ENCODE measurements at places on chromosomes 1 and 21.

DNA sequence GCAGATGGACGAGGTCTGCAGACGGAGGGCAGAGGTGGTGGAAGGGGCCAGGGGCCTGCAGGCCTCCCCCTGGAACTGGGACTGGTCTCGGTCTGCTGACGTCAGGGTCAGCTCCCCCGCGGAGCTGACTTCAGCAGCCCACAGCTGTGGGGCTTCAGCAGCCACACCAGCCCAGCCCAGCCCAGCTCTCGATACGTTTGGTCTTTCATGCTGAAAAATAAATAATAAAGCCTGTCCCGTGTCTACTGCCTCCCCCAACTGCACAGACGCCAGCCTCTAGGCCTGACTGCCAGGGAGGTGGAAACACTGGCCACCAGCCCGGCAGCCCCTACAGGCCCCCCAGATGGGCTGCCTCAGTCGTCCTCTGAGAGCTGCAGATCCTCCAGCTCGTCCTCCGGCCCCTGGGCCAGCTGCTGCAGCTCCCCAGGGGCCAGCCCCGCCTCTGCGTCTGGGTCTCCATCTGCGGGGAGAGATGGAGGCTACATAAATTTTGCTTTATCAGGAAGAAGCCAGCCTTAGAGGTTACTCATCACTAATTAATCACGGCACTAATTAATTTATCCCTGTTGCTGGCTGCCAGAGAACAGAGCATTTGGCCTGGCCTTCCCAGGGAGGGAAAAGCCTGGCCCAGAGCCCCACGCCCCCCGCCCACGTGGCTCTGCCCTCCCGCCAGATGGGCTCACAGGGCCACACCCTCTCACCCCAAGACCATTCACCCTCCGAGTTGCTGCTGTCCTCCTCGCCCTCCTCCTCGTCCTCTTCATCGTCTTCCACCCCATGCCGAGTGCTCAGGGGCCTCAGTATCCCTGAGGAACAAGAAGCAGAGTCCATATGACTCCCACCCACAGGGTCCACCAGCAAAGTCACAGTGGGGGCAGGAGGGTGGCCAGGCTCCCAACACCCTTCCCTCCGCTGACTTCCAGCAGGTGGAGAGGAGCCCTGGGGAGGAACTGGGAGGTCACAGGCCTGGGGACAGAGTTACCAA is 14.4 kb downstream of the NOC2L start:
- peaks cover 17% of the 10 kb centered on the region for H3K27me3 ChIP-seq
- H3K27ac ChIP-seq = no peak overlapping the region
- H3K36me3 ChIP-seq = peaks cover 59% of the 10 kb centered on the region
- H3K4me3 ChIP-seq = no peak overlapping the region

DNA sequence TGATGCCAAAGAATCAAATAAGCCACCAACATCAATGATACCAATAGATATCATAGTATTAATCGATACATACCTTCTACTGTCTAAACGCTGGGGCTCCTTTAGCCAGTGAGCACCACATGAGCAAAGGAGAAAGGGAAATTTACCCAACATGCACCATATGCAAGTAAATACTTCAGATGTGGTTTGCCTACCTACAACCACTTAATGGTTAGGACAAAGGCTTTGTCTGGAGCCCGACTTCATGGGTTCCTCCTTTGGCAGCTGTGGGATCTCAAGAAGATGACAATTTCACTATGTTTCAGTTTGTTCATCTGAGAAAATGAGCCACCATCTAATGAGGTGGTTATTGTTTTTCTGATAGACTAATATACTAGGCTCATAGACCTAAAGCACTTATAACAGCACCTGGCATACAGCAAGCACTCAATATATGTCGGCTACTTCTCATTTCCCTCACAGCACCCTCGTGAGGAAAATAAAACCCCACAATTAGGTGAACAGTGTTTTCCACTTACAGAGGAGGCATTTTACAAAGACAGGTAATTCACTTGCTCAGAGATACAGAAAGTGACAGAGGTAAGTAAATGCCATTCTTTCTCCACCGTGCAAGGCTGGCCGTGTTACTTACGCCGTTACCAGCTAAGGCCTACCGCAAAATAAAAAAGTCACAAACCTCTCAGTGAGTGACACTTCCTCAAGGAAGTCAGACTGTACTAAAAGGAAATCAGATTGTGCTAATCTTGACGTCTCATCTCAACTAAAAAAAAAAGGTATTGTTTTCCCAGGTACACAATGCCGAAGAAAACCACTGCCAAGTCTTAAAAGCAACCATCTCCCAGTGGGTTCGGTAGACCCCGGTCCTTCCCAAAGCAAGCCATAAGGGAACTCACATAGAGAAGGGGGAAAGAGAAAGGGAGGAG is 1.6 kb downstream of the TTC13 start:
- H3K4me1 ChIP-seq = peaks cover 49% of the 10 kb centered on the region
- peaks cover 40% of the 10 kb centered on the region for H3K36me3 ChIP-seq
- H3K27me3 ChIP-seq = no peaks in the 10 kb centered on the region
- DNase-seq = no peak

- H3K4me3 ChIP-seq = no peak overlapping the region
- no peak for DNase-seq
- peaks cover 37% of the 10 kb centered on the region for H3K4me1 ChIP-seq
- no peaks in the 10 kb centered on the region for H3K27me3 ChIP-seq
Observed at GRCh38 chr1:207393610-207394009, 60.5 kb upstream of the CR2 start.

DNA sequence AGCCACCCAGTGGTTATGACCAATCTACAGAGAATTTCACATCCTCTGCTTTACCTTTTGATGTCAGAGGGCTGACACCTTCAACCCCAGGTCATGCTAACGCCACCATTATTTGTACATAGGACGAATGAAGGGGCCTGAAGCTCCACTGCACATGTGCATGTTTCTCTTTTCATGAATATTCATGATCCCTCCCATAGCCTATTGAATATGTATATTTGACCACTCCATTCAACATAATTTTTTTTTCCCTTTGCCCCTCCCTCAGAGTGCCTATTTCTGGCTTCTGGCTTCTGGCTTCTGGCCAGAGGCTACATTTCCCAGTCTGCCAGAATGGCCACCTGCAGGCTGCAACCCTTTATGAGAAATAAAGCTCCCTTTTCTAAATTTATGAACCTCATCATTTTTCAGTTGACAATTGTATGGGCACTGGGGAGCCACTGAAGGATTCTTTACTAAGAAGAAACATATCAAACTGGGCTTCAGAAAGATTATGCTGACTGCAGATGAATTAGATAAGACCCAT is 406.7 kb downstream of the SIPA1L2 start:
- H3K4me3 ChIP-seq = no peak overlapping the region
- no peak overlapping the region for H3K27ac ChIP-seq
- DNase-seq = no peak
- H3K27me3 ChIP-seq = no peaks in the 10 kb centered on the region
- no peaks in the 10 kb centered on the region for H3K36me3 ChIP-seq

DNA sequence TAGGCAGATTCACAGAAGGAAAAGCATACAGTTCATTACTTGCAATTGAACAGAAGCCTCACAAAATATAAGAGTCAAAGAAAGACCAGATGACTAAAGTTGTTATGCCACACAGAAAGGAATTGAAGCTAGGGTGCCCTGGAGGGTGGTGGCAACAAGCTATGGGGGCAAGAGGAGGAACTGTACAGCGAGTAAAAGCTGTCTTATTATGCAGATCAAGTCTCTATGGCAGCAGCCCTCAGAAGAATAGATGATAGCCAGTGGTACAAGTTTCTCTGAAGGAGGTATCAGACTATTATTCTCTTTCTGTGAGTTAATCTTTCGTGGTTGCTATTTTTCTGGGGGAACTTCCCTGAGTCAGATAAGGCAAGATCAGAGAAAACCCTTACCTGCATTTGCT is 72.2 kb downstream of the C21orf91 start:
- peaks cover 18% of the 10 kb centered on the region for H3K4me1 ChIP-seq
- H3K27me3 ChIP-seq = no peaks in the 10 kb centered on the region
- peak overlapping the region; percentile 52 for H3K27ac ChIP-seq
- no peak for DNase-seq
- peaks cover 2% of the 10 kb centered on the region for H3K36me3 ChIP-seq

- DNase-seq = no peak
- no peak overlapping the region for H3K4me3 ChIP-seq
- H3K36me3 ChIP-seq = no peaks in the 10 kb centered on the region
- H3K27ac ChIP-seq = peak overlapping the region; percentile 24
- peaks cover 13% of the 10 kb centered on the region for H3K27me3 ChIP-seq
Observed at GRCh38 chr21:29245104-29245643, 53.5 kb upstream of the BACH1 start.

- no peak overlapping the region for H3K4me3 ChIP-seq
- H3K27ac ChIP-seq = no peak overlapping the region
- H3K36me3 ChIP-seq = no peaks in the 10 kb centered on the region
- H3K27me3 ChIP-seq = peaks cover 38% of the 10 kb centered on the region
Observed at GRCh38 chr1:170964506-170964905, 29.2 kb downstream of the MROH9 start.

- DNase-seq = peak; percentile 50
- peak overlapping the region; percentile 38 for H3K27ac ChIP-seq
- no peak overlapping the region for H3K4me3 ChIP-seq
- no peaks in the 10 kb centered on the region for H3K27me3 ChIP-seq
- peaks cover 64% of the 10 kb centered on the region for H3K4me1 ChIP-seq
Observed at GRCh38 chr1:223230161-223230881, 87.3 kb upstream of the TLR5 start.

- DNase-seq = peak; percentile 92
- peak within 1 kb of the TSS; percentile 96 for H3K4me3 ChIP-seq
- peaks cover 3% of the 10 kb centered on the region for H3K27me3 ChIP-seq
- H3K4me1 ChIP-seq = peaks cover 42% of the 10 kb centered on the region
- peak within 1 kb of the TSS; percentile 99 for H3K27ac ChIP-seq
Observed at GRCh38 chr1:223845810-223846682, at the start of gene TP53BP2. TP53BP2 (minus strand) TSS chr1:223845947; CDS start chr1:223845680, 267 bp downstream.

DNA sequence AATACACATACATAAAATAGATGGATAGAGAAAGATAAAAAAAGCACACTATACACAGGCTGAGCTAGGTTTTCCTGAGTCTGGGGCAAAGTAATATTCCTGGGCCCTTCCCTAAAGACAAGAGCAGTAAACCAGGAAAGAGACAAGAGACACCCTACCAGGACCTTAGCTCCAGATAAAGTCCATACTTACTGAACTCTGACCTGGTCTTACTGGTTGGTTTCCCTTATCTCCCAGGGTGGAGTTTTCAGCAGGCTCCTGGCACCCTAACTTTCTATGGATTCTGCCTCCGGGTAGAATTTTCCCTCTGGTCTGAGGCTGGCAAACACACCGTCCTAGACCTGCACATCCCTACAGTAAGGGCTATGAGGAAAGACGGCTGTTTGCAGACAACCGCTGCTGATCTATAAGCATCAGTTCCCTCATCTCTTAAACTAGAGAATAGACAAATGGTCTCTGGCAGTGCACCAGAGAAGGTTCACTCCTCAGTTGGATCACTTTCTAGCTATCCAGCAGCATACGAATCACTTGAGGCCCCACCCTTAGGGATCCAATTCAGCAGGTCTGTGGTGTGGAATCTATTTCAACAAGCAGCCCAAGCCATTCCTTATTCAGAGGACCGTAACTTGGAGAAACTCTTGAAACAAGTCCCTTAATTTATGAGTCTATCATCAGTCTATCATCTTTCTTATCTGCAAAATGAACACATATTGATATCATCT is 52.0 kb downstream of the ARHGEF11 start:
- no peak overlapping the region for H3K27ac ChIP-seq
- DNase-seq = no peak
- no peak overlapping the region for H3K4me3 ChIP-seq
- H3K4me1 ChIP-seq = no peaks in the 10 kb centered on the region
- H3K36me3 ChIP-seq = no peaks in the 10 kb centered on the region

GRCh38 chr1:108878678-108879077 is 1.9 kb downstream of the GPSM2 start:
- peaks cover 11% of the 10 kb centered on the region for H3K27me3 ChIP-seq
- H3K27ac ChIP-seq = no peak overlapping the region
- H3K36me3 ChIP-seq = peaks cover 2% of the 10 kb centered on the region

DNA sequence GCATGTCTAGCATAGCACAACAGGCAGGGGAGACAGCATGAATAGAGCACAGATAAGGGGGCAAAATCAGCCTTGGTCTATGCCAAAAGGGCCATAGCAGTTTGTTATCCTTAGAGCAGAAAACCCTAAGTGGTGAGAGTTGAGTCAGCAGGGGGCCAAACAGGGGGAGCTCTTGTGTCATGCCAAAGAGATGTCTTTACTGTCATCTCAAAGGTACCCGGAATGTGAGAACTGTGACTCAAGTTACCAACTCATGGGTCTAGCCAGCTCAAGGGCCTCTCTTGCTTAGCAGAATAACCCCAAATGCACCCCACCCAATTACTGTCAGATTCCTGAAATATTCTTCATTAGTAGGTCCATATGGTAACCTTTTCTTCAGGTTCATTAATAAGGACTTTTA is 45.9 kb upstream of the NRDC start:
- H3K4me1 ChIP-seq = peaks cover 4% of the 10 kb centered on the region
- H3K27me3 ChIP-seq = peaks cover 12% of the 10 kb centered on the region
- H3K27ac ChIP-seq = no peak overlapping the region
- no peak overlapping the region for H3K4me3 ChIP-seq
- H3K36me3 ChIP-seq = no peaks in the 10 kb centered on the region
- peak; percentile 32 for DNase-seq

DNA sequence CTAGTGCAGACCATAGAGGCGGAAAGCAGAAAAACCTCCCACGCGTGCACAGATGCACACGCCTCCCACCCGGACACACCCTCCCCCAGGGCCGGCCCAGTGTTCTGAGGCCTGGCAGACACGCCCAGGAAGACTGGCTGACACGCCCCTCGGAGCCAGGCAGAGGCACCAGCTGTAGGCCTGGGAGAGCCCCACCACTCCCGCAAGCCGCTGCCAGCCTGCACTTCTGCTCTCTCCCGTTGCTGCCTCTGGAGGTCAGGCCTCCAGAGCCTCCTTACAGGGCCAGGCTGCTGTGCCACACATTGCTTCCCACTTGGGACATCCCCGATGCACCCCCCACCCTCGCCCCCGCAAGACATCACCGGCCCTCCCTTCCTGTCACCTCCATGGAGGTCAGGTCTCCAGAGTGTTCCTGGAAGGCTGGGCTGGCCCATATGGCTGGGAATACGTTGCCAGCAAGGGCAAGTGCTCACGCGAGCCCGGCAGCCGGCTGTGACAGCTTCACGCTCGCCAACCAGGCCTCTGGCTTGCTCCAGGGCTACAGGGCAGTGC is 40.4 kb downstream of the CASZ1 start:
- no peaks in the 10 kb centered on the region for H3K36me3 ChIP-seq
- DNase-seq = peak; percentile 60
- no peaks in the 10 kb centered on the region for H3K27me3 ChIP-seq
- H3K4me3 ChIP-seq = no peak overlapping the region
- no peak overlapping the region for H3K27ac ChIP-seq

DNA sequence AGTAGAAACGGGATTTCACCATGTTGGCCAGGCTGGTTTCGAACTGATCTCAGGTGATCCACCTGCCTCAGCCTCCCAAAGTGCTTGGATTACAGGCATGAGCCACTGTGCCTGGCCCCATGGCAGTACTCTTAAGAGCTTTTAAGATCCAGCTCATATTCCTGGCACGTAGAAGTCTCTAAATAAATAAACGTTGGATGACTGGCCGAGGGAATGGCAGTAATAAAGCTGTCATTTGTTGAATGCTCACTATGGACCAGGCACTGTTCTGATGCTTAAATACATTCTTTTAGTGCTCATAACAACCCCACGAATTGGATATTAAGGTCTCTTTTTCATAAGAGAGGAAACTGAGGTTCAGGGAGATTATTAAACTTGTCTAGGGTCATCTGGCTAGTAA is 20.9 kb downstream of the UBIAD1 start:
- no peak for DNase-seq
- H3K27ac ChIP-seq = no peak overlapping the region
- H3K27me3 ChIP-seq = no peaks in the 10 kb centered on the region
